ENCODE measurements at places on chromosomes 11 and 22. TPM values are rescaled to one million over a fixed set of nuclear protein-coding genes. Genes with fewer than 3 reads are reported as not detected.

BCO2 gene
- total RNA-seq = 1.2 TPM

OR52E8 gene
- total RNA-seq = not detected

OR8J3 gene
- not detected for total RNA-seq

JAM3 gene
- total RNA-seq = 3.7 TPM

GRK3 gene
- 3.4 TPM for total RNA-seq

SLN gene
- total RNA-seq = 1.8 TPM

AIFM3 gene
- total RNA-seq = 3.5 TPM

RPS6KB2 gene
- total RNA-seq = 47.0 TPM

RASGRP2 gene
- total RNA-seq = 1.7 TPM

OR52H1 gene
- total RNA-seq = not detected

RPL3 gene
- total RNA-seq = 2,087 TPM

RCOR2 gene
- 0.99 TPM for total RNA-seq

KCNQ1OT1 gene
- 0.07 TPM for total RNA-seq

TYR gene
- not detected for total RNA-seq

CCDC117 gene
- total RNA-seq = 12.9 TPM

C11orf87 gene
- total RNA-seq = 0.05 TPM

C11orf91 gene
- 0.85 TPM for total RNA-seq

CSF2RB gene
- total RNA-seq = not detected

SLC22A12 gene
- not detected for total RNA-seq

ACR gene
- total RNA-seq = 0.15 TPM

OR4A16 gene
- total RNA-seq = not detected

CBLIF gene
- total RNA-seq = not detected

ADAMTS8 gene
- 1.7 TPM for total RNA-seq

TMX2 gene
- 154 TPM for total RNA-seq

SYT13 gene
- total RNA-seq = 6.5 TPM

MRGPRE gene
- 0.17 TPM for total RNA-seq

GP1BB gene
- 0.64 TPM for total RNA-seq

WT1 gene
- total RNA-seq = 4.8 TPM

KBTBD3 gene
- total RNA-seq = 1.5 TPM

NXPE4 gene
- total RNA-seq = not detected

CHST1 gene
- 1.3 TPM for total RNA-seq

LRRN4CL gene
- 0.12 TPM for total RNA-seq

OR5D16 gene
- not detected for total RNA-seq

FJX1 gene
- 28.2 TPM for total RNA-seq

GVQW3 gene
- 0.88 TPM for total RNA-seq

GRM5 gene
- total RNA-seq = not detected

RELA gene
- total RNA-seq = 74.4 TPM

SMIM35 gene
- total RNA-seq = not detected

C11orf42 gene
- not detected for total RNA-seq

TMEM191B gene
- total RNA-seq = 1.3 TPM

SCGB2A2 gene
- not detected for total RNA-seq

MYBPC3 gene
- total RNA-seq = 0.07 TPM

CYTH4 gene
- 1.5 TPM for total RNA-seq

ANO9 gene
- total RNA-seq = 1.4 TPM

PHLDB1 gene
- total RNA-seq = 7.3 TPM

FAM227A gene
- 1.0 TPM for total RNA-seq

CNGA4 gene
- 0.06 TPM for total RNA-seq

SAC3D1 gene
- total RNA-seq = 48.2 TPM

MS4A3 gene
- total RNA-seq = not detected

ZBTB16 gene
- total RNA-seq = 1.2 TPM

ZMAT5 gene
- total RNA-seq = 19.5 TPM
